ENCODE measurements at places on chromosomes 4 and X.

- DNase-seq: no peak
These were observed 136.5 kb downstream of the NR3C2 start for GRCh38 chr4:148305751-148306150.

- no peak for DNase-seq
These were observed 119.0 kb upstream of the MAP9 start for GRCh38 chr4:155495572-155496293.

DNA sequence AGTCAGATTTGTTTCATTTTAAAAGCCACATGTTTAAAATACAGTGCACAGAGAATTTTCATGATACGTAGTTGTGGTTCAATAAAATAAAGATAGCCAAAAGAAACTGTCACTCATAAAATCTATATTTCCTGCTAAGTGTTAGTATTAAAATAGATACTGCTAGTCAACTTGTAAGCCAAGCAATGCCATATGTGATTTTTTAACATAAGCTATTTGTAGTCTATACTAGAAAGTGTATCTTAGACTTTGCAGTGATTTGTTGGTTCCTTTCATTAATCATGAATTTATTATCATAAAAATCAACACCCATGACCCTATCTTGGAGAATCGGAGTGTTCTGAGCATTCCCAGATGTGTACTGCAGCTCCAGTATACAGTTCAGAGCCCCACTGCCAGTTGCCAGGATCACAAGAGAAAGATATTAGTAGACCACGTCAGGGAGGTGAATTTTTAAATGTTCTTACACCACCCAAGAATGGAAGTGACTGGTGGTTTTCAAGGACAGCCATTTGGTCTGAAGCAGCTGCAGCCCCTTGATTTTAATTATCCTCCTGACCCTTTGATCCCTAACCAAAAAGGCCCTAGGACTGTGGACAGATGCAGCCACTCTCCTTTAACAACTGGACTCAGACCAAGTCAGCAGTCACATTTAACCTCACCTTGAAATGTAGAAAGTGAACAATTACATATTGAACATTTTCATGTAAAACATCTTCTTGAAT lies 163.1 kb downstream of the PALLD start:
- no peak for DNase-seq

GRCh38 chr4:120105472-120105871 lies 38.8 kb upstream of the MAD2L1 start:
- DNase-seq: no peak

GRCh38 chr4:107037199-107037584 lies 1.1 kb upstream of the DKK2 start:
- peak; percentile 73 for DNase-seq

- no peak for DNase-seq
These were observed 31.2 kb upstream of the NSUN7 start for GRCh38 chr4:40718586-40718985.

DNA sequence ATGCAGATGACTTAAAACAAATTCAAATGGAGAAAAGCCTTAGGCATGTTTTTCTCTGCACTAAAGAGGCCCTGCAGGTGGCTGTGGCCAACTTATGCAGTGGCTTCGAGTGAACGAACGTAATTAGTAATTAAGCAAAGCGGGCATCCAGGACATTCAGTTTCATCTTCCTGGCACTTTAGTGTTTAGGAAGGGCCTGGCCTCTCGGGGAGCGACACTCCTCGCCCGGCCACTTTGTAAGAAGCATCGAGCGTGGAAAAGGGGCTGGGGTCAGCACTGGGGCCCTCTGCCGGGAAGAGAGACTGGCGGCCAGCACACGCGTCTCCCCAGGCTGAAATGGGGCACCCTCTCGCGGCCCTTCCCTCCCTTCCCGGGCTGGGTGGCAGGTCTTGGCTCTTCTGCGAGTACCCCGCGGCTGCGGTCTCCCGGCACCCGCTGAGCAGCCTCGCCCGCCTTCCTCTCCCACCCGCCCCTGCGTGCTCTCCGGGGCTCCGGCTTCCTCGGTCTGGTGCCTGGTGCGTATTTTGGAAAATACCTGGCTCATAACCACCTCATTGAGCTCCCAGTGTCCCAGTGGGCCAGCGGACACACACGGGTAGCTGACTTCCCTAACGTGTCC lies 677 bp upstream of the CYP4V2 start:
- DNase-seq: peak; percentile 45

- peak; percentile 64 for DNase-seq
These were observed 762 bp downstream of the PIGA start for GRCh38 chrX:15334561-15334960.

Measured in GM23248 (cell line).